Fibroblast of skin of scalp (primary cell): ENCODE measurements at places on chromosomes 6 and 20.

GRCh38 chr20:8673116-8673515 lies 395.8 kb upstream of the PLCB4 start:
- DNase-seq: no peak

GRCh38 chr6:32152769-32153563 lies 975 bp upstream of the PPT2 start:
- DNase-seq: peak; percentile 36

DNA sequence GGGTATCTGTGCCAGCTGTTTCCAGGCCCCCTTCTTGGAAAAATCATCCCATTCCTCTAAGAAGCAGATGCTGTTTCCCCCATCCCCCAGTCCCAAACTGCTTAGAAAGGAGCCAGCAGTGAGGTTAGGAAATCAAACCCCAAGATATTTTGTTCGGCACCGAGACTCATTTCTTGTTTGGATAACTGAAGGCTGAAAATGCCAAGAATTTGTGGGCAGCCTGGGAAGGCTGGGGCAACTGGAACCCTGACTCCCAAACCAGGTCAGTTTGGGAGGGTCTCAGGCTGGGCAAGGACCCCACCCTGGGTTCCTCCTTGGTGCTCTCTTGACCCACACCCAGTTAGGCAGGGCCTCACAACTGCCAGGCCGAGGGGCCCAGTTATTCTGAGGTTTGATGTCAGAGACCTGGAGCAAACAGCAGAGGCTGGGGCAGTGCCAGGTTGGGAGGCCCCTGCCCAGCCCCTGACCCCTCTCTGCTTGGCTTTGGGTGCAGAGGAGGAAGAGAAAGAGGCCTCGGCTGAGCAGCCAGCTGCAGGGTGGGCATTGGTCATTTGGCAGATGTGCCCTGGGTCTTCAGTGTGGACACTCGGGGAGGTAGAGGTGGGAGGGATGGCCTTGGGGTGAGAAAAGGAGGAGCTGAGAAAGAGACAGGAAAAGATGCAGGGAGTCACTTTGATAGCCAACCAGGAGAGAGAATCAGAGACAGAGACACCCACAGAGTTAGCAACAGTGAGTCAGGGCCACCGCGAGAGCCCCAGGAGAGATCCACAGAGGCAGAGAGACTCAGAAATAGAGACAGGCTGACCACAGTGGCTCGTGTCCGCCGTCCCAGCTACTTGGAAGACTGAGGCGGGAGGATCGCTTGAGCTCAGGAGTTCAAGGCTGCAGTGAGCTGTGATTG lies 5.0 kb downstream of the ANGPT4 start:
- peak; percentile 83 for DNase-seq

- no peak for DNase-seq
These were observed 120.3 kb upstream of the TOP1 start for GRCh38 chr20:40908309-40908708.

DNA sequence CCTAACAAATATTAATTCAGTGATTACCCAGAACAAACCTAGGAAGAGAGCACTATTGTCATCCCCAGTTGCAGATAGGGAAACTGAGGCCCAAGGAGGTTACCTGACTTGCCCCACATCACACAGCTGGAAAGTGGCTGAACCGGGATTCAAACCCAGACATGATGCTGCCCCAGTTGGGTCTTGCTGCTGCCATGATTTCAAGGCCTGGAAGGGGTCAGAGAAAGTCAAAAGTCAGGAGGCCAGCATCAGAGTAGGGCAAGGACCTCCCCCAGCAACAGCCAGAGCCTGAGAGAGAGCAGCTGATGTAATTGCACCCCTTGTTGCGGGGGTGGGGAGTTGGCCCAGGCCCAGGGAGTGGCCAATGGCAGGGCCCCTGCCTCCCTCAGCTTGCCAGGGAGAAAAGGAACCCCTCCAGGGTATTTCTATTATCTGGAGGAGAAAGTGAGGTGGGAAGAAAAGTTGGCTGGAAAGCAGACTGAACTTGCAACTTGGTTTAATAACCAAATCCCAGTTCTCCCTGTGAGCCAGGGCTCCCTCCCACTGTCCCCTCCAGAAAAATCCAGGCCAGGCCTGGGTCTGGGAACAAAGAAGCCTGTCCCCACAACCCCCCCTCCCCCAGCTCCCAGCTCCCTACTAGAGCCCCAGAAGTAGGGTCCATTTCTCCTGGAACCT lies 83.6 kb downstream of the MRPL14 start:
- peak; percentile 76 for DNase-seq

DNA sequence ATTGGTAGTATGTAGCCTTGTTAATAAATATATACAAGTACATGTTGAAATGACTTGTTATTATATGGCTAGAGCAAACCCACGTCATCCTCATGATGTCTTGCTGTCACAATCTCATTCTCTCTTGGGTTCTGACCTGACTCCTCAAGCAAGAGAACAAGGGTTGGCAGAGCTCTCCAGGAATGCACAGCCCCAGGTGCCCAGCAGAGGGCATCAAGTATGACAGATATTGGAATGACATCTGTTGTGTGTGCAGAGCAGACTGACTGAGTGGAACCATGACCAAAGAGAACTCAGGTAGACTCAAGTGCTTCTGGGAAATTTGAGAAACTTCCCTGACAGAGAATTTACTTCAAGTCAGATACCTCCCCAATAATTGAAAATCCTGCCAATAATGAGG lies 90.6 kb downstream of the PAX1 start:
- DNase-seq: no peak

DNA sequence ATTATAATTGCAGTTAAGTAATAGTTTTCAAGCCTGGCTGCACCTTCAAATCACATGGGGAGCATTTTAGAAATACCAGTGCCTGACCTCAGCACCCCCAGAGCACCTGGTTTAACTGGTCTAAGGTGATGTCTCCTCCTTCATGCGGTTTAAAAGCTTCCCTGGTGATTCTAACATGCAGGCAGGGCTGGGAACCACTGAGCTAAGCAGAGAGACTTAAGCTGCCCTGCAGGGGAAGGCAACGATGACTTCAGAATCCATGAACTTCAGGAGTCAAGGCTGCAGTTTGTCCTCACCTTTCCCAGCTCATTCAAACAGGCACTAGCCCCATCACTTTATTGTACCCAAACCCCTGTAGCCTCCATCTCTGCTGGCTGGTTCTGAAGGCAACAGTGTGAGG lies 6.1 kb upstream of the DTNBP1 start:
- DNase-seq: no peak

GRCh38 chr6:36200154-36200891 lies 3.8 kb downstream of the BRPF3 start:
- no peak for DNase-seq
